HCT116 (cell line): ENCODE measurements at places on chromosomes 7 and 10.

- no peaks in the 10 kb centered on the region for H3K4me1 ChIP-seq
- no peak for DNase-seq
- H3K27ac ChIP-seq = no peak overlapping the region
- no peak overlapping the region for H3K4me3 ChIP-seq
- no peaks in the 10 kb centered on the region for H3K27me3 ChIP-seq
Measured at GRCh38 chr7:132871419-132871818, 210.5 kb downstream of the CHCHD3 start.

DNA sequence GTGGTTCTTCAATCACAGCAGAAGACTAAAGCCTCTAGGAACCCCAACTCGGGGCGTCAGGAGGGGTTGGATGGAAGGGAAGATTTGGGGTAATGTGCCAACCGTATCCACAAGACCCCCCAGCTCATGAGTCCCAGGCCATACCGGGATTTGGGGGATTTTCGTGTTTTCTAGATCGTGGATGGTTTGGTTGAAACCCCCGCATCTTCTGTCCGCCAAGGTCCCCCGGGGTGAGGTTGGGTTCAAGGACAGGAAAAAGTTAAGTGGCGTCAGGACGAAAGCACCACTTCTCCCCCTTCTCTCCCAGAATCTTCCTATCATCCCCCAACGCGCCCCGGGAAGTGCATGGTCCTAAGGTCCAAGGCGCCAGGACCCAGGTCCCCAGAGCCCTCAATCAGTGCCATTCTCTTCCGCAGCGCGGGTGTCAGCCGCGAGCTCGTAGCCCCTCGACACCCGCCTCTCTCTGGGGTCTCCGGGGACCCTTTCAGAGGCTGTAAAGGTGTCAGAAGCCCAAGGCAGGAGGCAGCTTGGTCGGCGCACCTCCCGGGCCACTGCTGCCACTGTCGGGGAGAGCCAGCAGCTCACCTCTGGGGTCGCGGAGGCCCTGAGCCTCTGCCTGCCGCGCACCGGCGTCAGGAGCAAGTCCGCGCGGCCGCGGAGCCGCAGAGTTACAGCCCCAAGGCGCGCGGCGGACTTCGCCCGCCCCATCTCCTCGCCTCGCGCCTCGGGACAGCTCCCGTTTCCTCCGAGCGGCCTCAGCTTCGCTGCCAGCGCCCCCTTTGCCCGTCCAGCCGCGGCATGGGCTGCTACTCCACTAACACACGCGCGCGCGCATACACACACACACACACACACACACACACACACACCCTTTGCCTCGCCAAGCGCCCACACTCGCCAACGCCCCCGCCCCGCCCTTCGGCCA is 1.5 kb downstream of the MKX start:
- no peaks in the 10 kb centered on the region for H3K36me3 ChIP-seq
- no peaks in the 10 kb centered on the region for H3K27me3 ChIP-seq
- H3K4me1 ChIP-seq = peaks cover 13% of the 10 kb centered on the region; the same call in 1 of the 2 replicates
- DNase-seq = no peak

- no peak overlapping the region for H3K4me3 ChIP-seq
- no peak overlapping the region for H3K27ac ChIP-seq
- peaks cover 22% of the 10 kb centered on the region for H3K4me1 ChIP-seq
- DNase-seq = peak; percentile 29
- H3K27me3 ChIP-seq = no peaks in the 10 kb centered on the region
Measured at GRCh38 chr10:34254596-34254995, 560.5 kb downstream of the PARD3 start.

GRCh38 chr7:139861803-139862202 is 32.7 kb downstream of the TBXAS1 start:
- H3K4me3 ChIP-seq = no peak overlapping the region
- no peaks in the 10 kb centered on the region for H3K27me3 ChIP-seq
- H3K27ac ChIP-seq = no peak overlapping the region
- no peaks in the 10 kb centered on the region for H3K36me3 ChIP-seq

DNA sequence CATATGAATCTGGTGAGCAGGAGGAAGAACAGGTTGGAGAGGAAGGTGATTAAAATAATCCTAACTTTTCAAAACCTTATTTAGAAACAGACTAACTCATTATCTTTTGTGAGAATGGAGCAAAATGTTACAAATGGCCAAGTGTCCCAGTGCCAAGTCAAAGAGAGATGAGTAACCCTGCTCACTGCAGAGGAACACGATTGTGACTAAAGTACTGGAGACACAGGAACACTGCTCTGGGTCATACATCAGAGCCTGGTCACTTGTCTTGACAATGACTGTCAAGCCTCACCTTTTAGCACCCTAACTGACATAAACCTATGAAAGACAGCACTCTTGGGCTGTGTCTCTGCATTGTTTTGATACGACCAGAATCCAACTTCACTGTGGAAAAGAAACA is 108.8 kb downstream of the SGMS1 start:
- H3K36me3 ChIP-seq = no peaks in the 10 kb centered on the region
- no peak overlapping the region for H3K27ac ChIP-seq
- H3K4me1 ChIP-seq = peaks cover 17% of the 10 kb centered on the region
- H3K4me3 ChIP-seq = no peak overlapping the region
- no peaks in the 10 kb centered on the region for H3K27me3 ChIP-seq

GRCh38 chr7:22762866-22763265 is 35.9 kb downstream of the IL6 start:
- no peaks in the 10 kb centered on the region for H3K36me3 ChIP-seq
- H3K27me3 ChIP-seq = no peaks in the 10 kb centered on the region
- no peak for DNase-seq
- no peaks in the 10 kb centered on the region for H3K4me1 ChIP-seq

DNA sequence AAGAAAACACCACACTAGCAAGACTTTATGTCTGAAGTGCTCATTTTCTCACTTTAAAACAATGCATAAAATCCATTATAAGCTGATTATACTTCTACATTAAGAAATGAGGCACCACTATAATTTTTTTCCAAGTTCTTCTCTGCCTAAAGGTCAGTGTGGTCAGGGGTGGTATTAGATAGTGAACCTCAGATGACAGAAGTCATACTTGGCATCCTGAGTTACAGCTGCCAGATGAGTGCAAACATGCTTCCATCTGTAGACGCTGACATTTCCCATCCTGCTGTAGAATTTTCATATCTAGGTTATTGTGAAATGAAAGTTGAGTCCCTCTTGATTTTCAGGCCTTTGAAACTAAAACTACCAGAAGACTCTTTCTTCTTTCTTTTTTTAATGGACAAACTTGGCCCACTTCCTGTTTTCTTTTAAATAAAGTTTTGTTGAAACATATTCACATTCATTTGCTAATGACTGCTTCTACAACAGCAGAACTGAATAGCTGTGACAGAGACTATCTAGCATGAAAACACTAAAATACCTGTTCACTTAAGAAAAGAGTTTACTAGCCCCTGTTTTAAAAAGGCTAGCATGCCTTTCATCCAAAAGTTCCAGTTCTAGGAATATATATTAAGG is 900.8 kb downstream of the XPNPEP1 start:
- H3K27me3 ChIP-seq = no peaks in the 10 kb centered on the region
- no peak overlapping the region for H3K4me3 ChIP-seq
- no peak overlapping the region for H3K27ac ChIP-seq
- H3K36me3 ChIP-seq = no peaks in the 10 kb centered on the region

DNA sequence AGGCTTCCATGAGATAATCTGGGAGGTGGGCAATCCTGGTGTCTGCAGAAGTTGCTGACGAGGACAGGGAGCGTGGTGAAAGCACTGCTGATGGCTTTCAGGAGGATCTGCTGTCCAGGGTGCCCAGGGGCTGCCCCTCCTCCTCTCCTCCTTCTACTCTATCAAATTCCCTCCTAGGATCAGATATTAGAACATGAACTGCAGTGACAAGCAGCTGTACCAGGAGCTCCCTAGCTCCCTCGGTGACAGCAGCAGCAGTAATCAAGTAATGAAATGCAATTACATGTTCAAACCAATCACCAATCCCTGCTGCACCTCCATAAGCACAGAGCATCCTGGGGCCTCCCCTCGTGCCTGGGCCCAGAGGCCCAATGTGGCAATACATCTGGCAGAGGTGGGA is 46.9 kb downstream of the GRID1 start:
- H3K4me3 ChIP-seq = no peak overlapping the region
- no peaks in the 10 kb centered on the region for H3K27me3 ChIP-seq
- H3K36me3 ChIP-seq = no peaks in the 10 kb centered on the region
- peaks cover 4% of the 10 kb centered on the region; the same call in 1 of the 2 replicates for H3K4me1 ChIP-seq

- peak; percentile 79 for DNase-seq
- H3K27me3 ChIP-seq = no peaks in the 10 kb centered on the region
- peak overlapping the region; percentile 55 for H3K27ac ChIP-seq
- H3K36me3 ChIP-seq = no peaks in the 10 kb centered on the region
- H3K4me1 ChIP-seq = peaks cover 84% of the 10 kb centered on the region
- no peak overlapping the region for H3K4me3 ChIP-seq
Measured at GRCh38 chr10:31947144-31947926, 18.7 kb upstream of the ARHGAP12 start.

GRCh38 chr7:123624527-123625183 is 23.0 kb downstream of the ASB15 start:
- no peaks in the 10 kb centered on the region for H3K36me3 ChIP-seq
- no peak overlapping the region for H3K4me3 ChIP-seq
- H3K27ac ChIP-seq = no peak overlapping the region

DNA sequence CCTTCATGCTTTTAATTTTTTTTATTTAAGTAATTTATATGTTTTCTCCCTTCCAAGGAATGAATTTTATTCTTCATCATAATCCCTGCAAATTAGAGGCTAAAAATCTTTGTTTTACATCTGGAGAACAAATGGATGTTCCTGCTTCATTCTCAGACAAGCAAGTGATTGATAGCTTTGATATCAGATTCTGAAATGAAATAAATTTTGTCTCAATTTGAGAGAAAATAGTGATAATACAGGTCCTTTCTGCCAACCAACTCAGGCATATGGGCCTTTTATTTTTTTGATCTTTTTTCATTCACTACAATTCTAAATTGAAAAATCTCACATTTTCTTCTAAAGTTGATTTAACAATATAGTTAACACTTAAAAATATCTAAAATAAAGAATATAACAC is 427.1 kb downstream of the EXOC4 start:
- no peaks in the 10 kb centered on the region for H3K4me1 ChIP-seq
- no peak overlapping the region for H3K27ac ChIP-seq
- H3K4me3 ChIP-seq = no peak overlapping the region

DNA sequence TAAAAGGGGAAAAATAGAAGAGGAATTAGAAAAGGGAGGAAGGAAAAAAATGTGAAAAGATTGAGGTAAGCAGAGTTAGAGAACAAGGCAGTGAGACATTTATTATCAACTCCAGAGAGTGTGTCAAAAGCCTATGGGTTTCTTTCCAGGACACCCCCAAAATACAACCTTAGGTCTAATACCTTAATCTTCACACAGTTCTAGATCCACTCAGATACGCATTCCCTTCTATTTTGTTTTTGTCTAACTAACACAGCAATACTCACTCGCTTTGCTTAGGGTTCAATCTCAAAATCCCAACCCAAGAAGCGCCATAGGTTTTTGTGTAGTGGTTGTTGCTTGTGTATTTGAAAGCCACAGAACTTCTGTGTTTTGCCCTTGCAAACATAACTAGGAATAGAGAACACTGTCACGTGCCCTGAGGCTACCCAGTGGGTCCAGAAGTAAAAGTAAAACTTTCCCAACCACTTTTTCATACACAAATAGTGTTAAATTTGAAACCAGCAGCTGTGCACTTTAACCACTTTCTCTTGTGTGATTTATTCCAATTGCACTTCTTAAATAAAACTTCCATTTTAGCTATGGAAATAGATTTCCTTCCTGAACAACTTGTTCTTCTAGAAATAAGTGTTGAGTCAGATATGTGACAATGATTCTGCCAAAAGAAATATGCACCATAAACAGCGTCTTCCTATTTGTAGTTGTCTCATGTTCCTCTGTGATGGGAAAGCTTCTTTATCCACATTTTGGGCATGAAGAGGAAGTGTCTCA is 414.7 kb upstream of the GHITM start:
- H3K4me1 ChIP-seq = no peaks in the 10 kb centered on the region
- H3K27ac ChIP-seq = no peak overlapping the region
- H3K27me3 ChIP-seq = no peaks in the 10 kb centered on the region
- H3K36me3 ChIP-seq = no peaks in the 10 kb centered on the region

DNA sequence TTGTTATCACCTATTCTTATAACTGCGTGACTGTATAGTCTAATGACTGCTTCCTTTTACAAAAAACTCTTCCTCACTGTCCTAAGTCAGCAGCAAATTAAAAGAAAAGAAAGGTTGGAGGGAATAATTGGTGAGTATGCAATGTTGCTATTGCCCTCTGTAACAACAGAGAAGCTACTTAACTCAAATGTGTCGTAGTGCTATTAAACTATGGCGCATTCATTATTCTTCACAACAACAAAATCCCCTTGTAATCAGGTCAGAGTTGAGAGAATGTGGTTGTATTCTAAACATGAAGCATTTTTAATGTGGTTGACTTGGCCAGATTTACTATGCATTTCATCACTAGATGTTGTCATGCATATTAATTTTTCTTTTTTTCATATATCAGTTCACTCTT is 897.8 kb upstream of the PHF14 start:
- H3K4me1 ChIP-seq = no peaks in the 10 kb centered on the region
- no peak overlapping the region for H3K4me3 ChIP-seq
- DNase-seq = no peak
- no peaks in the 10 kb centered on the region for H3K36me3 ChIP-seq
- no peaks in the 10 kb centered on the region for H3K27me3 ChIP-seq

- H3K36me3 ChIP-seq = no peaks in the 10 kb centered on the region
- no peak overlapping the region for H3K4me3 ChIP-seq
- H3K4me1 ChIP-seq = peaks cover 4% of the 10 kb centered on the region
- H3K27ac ChIP-seq = no peak overlapping the region
- peak; percentile 62 for DNase-seq
- H3K27me3 ChIP-seq = no peaks in the 10 kb centered on the region
Measured at GRCh38 chr7:117119192-117119924, 166.1 kb downstream of the ST7 start.

DNA sequence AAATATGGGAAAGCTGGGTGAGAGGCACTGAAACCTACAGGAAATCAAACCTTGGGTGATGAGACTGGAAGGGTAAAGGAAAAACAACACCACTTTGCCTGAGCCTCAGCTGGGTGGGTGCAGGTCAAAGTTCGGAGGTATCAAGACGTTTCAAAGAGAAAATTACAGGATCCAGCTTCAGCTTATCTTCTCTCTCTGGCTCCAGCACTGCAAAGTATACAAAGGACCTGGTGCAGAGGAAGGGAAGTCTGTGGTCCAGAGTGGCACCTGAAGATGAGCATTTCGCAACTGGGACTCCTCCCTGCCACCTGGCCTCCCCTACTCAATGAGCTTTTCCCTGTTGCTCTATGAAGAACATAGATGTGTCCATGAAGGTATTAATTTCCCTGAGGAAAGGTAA is 6.4 kb upstream of the FXYD4 start:
- peaks cover 21% of the 10 kb centered on the region for H3K4me1 ChIP-seq
- no peak for DNase-seq
- H3K36me3 ChIP-seq = no peaks in the 10 kb centered on the region
- no peak overlapping the region for H3K4me3 ChIP-seq

GRCh38 chr10:112374724-112375541 is 1.0 kb downstream of the ACSL5 start:
- H3K36me3 ChIP-seq = no peaks in the 10 kb centered on the region
- H3K27me3 ChIP-seq = no peaks in the 10 kb centered on the region
- DNase-seq = peak; percentile 88
- peaks cover 77% of the 10 kb centered on the region for H3K4me1 ChIP-seq

GRCh38 chr7:86926732-86927131 is 132.7 kb downstream of the ELAPOR2 start:
- H3K4me3 ChIP-seq = no peak overlapping the region
- H3K27me3 ChIP-seq = no peaks in the 10 kb centered on the region
- no peak overlapping the region for H3K27ac ChIP-seq
- no peaks in the 10 kb centered on the region for H3K4me1 ChIP-seq
- DNase-seq = peak; percentile 24
- H3K36me3 ChIP-seq = no peaks in the 10 kb centered on the region
